ENCODE measurements at places on chromosomes 2 and 18.

DNA sequence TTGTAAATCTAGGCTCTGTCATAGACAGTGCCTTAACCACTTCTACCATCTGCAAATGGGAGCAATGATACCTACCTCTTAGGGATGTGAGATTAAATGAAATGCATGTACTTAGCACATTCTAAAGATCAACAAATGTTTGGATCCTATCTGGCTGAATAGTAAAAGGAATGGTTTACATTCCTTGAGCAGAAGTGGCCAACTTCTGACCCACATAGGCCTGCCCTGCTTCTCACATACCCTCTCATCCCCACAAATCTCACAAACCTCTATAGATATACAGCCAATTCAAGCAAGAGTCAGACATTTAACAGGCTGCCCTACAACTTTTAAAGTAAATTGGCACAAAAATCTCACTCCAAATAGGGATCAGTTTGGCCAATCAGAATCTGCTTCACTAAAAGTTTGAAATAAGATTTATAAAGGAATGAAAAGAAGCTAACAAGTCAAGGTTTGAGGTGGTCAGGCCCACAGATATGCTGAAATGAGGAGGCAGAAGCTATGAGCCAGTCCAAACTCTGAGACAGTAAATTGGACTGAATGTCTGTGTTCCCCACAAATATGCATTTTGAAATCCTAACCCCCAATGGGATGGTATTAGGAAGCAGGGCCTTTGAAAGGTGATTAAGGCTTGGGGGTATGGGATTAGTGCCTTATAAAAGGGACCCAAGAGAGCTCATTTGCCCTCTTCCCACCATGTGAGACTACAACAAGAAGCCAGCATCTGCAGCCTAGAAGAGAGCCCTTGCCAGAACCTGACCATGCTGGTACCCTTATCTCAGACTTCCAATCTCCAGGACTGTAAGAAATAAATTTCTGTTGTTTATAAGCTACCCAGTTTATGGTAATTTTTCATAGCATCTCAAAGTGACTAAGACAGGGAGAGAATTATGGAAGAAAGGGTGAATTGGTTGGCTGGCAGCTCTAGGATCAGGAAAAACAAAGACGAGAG, 227.8 kb upstream of the RBMS1 start:
- DNase-seq, result no peak

DNA sequence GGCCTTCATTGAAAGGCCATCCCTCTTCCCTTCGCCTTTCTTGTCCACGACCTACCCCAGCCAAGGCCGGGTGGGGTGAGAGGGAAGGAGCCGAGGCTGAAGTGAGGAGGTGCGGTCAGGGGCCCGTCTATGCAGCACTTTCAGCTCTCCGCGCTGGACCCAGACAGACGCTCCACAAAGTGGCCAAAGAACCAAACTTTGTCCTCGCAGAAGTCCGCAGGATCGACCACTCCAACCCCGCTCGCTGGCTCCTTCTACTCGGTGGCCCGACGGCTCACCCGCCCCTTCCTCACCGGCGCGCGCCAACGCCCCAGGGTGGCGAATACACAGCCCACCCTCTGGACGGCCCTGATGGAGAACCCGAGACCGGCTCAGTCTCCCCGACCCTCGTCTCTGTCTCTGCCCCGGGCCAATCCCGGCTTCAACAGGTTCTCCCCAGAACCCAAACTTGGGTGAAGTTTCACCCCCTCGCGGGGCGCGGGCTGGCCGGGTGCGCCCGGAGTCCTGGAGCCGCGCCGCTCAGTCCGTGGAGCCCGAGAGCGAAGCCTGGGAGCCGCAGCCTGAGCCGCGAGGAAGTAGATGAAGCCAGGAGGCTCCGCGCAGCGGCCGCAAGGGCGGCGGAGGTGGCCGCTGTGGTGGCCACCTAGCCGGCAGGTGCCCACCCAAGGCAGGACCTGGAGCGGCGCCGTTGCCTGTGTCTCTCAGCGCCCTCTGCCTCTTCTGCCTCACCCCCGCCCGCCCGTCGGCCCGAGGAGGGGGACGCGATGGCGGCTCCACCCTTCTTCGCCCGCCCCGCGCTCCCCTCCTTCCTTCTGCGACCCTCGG, 26.7 kb upstream of the ALPP start:
- no peak for DNase-seq

DNA sequence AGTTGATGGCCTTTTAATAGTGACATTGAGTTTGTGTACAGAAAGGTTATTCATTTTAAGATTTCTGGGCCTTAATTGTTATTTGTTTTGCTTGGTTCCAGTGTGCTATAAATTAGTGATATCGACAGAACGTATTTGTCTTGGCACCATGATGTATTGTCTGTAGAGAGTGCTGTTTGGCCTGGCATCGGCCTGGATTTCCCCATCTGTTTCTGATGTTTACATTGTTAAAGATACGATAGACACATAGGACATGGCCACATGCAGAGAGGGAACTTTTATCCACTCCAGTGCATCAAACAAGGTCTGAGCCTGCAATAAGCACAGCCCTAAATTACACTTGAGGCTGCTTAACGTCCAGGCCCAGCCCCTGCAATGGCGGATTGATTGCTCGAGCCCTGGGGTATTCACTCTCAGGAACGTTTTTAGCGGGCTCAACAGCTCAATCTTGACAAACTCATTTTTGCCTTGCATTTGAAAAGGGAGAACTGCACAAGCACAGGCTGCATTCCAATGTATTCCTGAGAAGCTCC, 144.7 kb downstream of the SLC4A3 start:
- no peak for DNase-seq

- DNase-seq, result no peak
These were observed 127.2 kb upstream of the EML6 start for GRCh38 chr2:54595999-54596902.

DNA sequence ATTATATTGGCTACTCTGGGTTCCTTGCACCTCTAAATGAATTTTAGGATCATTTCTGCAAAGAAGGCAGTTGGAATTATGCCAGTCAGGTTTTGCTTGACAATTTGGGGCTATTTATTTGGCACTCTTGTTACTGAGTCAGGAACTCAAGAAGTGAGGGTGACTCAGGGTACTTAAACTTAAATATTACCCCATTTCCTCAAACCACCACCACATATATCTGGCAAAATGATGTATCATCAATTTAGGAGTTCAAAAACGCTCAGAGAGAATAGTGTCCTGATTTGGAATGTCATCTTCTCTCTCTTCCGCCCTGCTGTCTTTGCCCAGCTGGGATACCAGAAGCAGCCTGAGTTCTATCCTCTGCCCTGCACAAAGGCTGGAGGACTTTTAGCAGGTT, 2.4 kb upstream of the THNSL2 start:
- no peak for DNase-seq

DNA sequence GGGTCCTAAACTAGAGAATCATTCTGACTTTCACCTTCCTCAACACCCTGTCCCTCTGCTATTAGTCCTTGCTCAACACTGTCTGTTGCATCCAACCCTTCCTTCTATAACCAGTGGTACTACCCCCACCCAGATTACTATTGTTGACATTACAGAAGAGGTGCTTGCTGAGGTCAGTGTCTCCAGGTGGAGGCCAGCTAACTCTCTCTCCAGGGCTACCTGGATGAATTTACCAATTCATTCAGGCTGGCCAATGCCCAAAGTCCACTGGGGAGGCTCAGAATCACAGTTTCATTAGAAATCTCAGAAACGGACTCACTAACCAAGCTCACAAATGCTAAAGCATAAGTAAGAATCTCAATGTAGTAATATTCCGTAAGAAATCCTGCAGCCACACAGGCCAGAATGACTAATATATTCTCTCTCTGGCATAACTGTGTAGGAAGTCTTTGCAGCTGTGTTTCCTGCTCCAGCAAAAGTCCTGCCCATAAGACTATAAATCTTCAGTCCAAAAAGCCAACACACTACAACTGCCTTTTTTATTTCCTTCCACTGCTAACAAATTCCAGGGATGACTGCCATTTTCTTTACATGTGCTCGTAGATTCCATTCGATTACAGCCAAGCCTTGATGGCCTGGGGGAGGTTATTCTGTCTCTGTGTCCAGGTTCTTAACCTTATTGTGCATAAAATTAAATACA, 10.0 kb upstream of the TTR start:
- no peak for DNase-seq

DNA sequence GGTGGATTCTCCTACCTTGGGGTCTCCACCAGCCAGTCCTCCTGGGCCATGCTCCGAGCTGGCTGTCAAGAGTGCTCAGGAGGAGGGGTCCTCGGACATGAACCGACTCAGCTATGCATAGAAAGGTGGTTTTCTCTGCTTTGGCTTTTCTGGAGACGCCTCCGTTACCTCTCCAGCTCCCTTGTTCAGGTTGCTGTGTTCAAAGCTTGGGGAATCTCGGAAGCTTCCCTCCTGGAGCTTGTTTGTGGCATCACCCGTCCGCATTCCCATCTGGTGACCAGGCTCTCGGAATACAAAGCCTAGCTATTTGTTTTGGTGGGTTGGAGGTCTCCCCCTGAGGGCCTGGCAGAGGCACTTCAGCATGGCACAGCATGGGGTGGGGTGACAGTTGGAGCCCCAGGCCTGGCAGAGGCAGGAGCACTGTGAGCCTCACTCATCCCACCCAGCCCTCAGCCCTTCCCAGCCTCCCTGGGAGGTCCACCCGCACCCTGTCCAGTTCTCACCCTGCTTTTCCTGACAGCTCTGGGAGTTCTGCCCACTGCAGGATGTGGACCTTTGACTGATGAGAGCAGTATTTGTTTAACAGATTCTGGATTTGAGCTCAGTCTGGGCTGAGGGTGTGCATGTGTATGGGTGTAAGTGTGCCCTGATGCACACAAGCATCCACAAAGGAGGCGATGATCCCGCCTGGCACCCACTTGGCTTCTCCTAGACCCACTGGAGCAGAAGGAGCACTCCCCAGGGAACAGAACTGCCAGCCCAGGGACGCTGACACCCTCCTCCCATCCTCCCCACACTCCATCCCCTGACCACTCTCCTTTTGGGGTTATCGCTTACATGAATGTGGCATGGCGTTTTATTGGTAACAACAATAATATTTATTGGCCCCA, 107.3 kb upstream of the HS6ST1 start:
- DNase-seq, result no peak

GRCh38 chr2:36246320-36246990, 109.1 kb upstream of the CRIM1 start:
- no peak for DNase-seq

- DNase-seq, result no peak
These were observed 1367.3 kb upstream of the TMEFF2 start for GRCh38 chr2:193562031-193562430.

DNA sequence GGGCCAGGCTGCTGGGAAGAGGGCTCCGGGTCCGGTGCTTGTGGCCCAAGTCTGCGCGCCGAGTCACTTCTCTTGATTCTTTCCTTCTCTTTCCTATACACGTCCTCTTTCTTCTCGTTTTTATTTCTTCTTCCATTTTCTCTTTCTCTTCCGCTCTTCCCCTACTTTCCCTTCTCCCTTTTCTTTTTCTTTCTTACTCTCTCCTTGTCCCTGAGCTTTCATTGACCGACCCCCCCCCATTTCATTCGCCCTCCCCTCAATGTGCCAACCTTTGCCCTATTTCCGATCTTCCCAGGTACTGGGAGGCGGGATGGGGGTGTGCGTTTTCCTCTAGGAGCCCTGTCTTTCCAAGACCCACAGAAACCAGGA, 1.8 kb downstream of the ONECUT2 start:
- DNase-seq, result no peak

GRCh38 chr2:219325657-219326315, 6.8 kb downstream of the RESP18 start:
- DNase-seq, result no peak

DNA sequence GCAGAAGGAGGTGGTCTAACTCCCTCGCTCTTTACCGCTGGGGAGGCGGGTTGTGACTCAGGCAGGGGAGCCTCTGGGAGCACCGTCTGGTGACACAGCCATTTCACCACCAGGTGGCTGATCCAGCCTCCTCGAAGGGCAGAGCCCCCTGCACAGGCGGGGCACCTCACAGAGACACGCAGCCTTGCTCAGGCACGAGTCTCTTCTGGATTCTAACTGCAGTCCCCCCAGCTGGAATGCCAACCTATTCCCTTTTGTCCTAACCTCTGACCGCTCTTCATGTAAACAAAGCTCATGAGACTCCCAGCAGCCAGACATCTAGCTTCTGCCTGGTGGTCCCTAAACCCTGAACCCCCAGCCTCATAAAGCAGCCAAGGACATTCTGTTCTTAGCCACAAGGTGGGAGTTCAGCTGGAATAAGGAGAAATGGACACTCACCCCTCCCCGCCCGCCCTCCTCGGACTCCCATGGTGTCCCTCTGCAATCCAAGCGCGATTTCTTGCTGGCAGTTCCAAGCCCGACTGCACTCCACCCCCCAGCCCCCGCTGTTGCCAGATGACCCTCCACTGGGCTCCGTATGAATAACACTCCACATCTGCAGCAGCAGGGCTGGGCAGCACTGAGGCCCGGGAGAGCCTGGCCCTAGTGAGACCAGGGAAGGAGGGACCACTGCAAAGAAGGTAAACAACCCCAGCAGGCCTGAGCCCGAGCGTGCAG, 84.3 kb downstream of the TNS1 start:
- no peak for DNase-seq

GRCh38 chr2:200515155-200515554, 5.3 kb upstream of the KCTD18 start:
- DNase-seq, result no peak

DNA sequence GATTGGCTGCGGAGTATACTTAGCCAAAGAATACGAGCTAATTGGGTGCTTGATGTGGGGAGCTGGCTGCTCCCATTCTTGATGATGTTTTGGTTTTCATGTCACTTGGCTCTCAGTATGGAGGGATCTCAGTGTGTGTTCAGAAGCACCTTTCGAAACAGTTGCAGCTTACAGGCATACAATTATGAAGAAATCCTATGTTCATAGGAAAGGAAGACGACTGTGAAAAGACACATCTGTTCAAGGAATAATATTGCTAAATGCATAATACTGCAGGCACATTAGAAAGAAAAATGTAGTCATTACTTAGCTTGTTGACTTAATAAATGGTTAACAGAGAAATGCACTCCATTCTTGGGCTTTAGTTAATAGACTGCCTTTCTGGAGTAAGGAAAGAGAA, 4.1 kb downstream of the LRRC30 start:
- DNase-seq, result no peak

- DNase-seq, result no peak
These were observed 24.4 kb upstream of the GPR39 start for GRCh38 chr2:132392221-132392620.

DNA sequence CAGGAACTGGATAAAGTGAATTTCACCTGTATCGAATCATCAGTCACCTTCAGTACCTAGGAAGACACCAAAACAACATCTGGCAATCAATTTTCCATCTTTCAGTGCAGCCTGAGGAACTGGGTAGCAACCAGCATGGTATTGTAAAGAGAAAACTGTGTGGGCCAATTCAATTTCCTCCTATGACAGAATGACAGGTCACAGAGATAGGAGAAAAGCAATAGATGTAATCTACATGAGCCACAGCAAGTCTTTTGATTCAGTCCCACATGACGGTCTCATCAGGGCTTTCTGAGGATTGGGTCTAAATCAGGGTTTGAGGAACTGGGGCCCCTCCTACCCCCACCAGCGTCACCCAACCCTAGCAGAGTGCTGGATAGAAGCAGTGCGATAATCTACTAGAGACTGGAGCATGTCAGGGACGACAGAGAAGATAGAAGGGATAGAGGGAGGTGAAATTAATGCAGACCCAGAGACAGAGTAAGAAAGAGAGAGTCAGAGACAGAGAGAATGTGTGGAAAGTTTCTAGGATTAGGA, 268.7 kb downstream of the LRRTM1 start:
- no peak for DNase-seq
